ENCODE measurements at places on chromosomes 11 and 22.

DNA sequence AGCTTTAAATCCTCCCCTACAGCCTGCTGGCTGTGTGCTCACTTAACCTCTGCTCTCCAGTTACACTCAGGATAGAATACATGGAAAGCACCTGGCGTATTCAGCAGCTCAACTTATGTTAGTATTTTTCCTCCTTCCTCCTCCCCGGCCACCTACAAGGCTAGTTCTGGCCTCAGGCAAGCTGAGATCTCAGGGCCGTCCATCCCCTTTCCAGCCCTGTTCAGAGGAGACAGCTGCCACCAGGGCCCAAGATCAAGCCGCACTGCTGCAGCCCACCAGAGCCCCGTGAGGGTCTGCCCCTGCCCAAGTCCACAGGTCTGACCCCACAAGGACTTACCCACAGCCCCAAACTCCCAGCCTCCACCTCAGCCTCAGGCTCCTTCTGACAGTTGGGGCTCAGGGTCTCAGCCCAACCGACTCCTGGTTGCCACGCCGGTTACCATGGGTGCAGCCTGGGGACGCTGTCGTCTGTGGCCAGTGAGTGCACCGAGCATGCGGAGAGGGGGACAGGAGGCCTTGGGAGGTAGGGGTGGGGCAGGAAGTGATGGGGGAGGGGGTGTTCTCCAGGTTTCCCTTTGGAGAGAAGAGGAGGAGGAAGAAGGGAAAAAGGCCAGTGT is at the start of gene C11orf16:
Gene C11orf16 (minus strand): TSS at position 384 of the 617 bp plus-strand sequence. CDS start 639 bp downstream, outside the sequence.
- DNase-seq: no peak

GRCh38 chr11:74672956-74673692 is 58.1 kb downstream of the CHRDL2 start:
- peak; percentile 99 for DNase-seq

GRCh38 chr22:30609260-30610185 is 2.5 kb downstream of the TCN2 start:
- peak; percentile 85 for DNase-seq

- DNase-seq: peak; percentile 52
Observed at GRCh38 chr11:114195981-114196731, 100.0 kb upstream of the NNMT start.

GRCh38 chr11:83127310-83127637 is 29.7 kb upstream of the PCF11 start:
- no peak for DNase-seq

DNA sequence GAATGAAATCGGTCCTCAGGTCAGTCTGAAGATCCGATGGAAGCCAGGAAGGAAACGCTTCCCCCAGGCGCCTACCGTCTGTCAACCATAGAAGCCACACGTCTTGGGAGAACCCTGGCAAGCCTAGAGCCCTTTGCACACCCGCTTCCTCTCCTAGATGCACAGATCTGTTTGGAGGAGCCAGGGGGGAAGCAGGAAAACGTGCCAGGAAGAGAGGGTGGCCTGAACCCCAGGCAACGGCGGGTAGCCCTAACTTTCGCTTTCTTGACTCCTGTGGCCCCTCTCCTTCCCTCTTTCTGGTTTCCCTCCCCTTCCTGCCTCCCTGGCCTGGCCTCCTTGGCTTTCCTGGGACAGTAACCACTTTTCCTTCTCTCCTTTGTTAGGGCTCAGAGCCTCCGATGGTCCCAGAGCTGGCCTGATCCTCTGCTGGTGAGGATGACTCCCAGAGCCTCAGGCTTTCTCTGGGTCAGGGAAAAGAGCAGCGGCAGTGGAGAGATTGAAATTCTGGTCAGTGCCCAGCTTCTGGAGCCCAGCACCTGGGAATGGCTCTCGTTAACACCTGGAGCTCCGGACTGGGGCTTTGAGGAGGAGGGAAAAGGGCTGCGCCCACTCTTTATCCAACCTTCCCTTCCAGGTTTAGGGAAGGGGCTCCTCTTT is 2.1 kb downstream of the FXYD6 start:
- no peak for DNase-seq
